Activated T-helper 2 cell treated with anti-CD3 and anti-CD28 coated beads, Interferon-gamma antibody, Interleukin-2, Interleukin-4, amounts not matched to agents 10 μg/mL and 5 μg/mL and 100 μg/mL, durations not matched to agents 14 hours and 24 hours and 36 hours (primary cell): ENCODE measurements at places on chromosomes 3 and 15. TPM values are rescaled to one million over a fixed set of nuclear protein-coding genes. Genes with fewer than 3 reads are reported as not detected.

The TTLL13 gene
- total RNA-seq = 0.34 and 1.3 TPM in 2 replicates

The OTOL1 gene
- not detected in 2 replicates for total RNA-seq

DNA sequence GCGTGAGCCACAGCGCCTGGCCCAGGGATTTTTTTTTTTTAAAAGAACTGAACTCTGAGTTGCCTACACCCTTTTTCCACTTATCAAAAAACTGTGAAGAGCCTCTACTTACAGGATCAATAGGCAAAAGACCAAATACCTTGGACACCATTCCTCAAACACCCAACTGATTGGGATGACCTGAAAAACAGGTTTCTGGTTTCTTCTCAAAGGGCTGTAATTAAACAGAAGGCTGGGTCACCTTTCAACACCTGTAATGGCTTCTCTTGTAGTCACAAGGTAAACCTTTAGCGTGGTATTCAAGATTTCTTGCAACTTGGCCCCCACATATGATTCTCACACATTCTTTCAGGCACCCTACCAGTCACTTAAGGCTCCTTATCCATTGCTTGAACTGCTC, 38.4 kb upstream of the PLXND1 start:
- no peak for DNase-seq

DNA sequence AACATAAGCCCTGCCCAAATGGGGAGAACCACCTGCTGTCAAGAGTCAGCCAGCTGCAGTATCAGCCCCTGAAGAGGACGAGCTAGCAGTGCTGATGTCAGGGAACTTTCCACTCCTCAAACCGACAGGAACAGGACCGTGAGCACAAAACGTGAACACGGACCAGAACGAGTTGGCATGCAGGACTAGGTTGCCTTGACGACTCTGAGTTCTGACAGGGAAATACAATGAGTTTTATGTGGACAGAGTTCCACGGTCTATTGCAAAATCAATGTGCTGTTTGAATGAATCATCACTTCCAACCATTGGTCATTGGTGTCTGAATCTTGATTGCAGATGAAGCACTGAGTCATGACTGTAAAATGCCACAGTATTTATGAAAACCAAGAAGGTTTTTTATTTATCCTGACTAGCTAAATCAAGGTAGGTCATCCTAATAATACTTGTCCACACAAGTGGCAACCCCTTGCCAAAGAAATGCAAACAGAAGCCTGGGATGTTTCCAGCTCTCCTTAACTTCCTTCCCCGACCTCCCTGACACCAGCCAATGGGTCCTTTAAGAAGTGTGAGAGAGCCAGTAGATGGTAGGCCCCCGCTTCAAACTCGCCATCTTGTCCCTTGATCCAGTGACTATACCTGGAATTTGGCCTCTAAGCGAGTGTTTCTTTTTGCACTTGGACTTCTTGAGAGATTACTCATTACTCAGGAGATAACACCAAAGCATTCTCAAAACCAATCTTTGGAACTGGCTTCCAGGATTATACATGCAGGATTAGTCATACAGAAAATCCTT, 119.6 kb downstream of the ASB7 start:
- DNase-seq = no peak

DNA sequence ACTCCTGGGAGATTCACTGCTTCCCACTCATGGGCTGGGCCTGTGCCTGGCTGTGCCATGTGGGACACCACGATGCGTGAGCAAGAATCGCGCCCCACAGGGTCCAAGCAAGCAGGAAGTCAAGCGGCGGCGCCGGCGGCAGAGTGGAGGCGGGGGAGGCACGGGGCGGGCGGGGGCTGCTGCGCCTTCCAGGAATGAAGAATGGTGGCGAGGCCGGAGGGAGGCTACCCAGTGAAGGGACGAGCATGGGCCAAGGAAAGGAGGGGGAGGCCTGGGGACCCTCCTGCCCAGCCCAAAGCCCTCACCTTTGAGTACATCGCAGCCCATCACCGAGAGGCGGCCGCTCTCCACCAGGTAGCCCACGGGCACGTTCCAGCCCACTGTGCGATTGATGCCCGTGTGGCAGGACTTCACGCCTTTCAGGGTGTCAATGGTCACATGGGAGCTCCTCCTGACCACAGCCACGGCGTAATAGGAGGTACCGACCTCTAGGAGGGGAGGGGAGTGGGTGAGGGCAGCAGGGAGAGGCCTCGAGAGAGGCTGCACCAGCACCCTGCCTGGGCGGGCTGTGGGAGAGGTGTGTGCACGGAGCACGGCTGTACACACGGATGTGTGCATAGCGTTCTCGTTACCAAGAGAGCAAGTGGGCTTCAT, 5.5 kb downstream of the MELTF start:
- DNase-seq = no peak

GRCh38 chr15:54208786-54209185, 230.5 kb downstream of the UNC13C start:
- no peak for DNase-seq

DNA sequence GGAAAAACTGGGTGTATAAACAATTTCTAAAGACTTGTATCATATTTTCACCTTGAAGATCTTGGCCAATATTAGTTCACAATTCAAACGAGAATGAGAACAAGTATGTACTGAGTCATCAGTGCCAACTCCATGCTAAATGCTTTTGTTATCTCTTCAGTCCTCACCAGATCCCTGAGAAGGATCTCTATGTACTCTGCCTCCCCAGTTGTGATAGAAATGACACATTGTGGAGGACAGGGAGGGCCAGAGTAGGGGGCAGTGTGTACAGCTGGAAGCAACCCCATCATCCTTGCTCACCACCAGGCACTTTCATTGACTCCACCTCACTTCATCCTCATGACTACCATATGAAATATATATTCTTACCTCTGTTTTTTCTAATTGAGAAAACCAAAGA, 353.7 kb upstream of the SOX2 start:
- DNase-seq = no peak
